Hepatocyte (in vitro differentiated cells): ENCODE measurements at places on chromosomes 11 and 22. TPM values are rescaled to one million over a fixed set of nuclear protein-coding genes. Genes with fewer than 3 reads are reported as not detected.
A peak's percentile ranks its signal among the peaks of the same experiment; 100 is the strongest.

The IL18 gene
- total RNA-seq = 9.4 and 10.3 TPM in 2 replicates

The IRAG1 gene
- 5.7 and 7.1 TPM in 2 replicates for total RNA-seq

The TFIP11 gene
- total RNA-seq = 16.1 and 19.6 TPM in 2 replicates

The MS4A4A gene
- total RNA-seq = 1.8 and 5.3 TPM in 2 replicates

The MMP12 gene
- total RNA-seq = 0.57 and 0.96 TPM in 2 replicates

The MS4A12 gene
- not detected in 2 replicates for total RNA-seq

The UPK2 gene
- total RNA-seq = 2.2 and 3.6 TPM in 2 replicates

The GVQW3 gene
- 2.3 and 6.0 TPM in 2 replicates for total RNA-seq

The NOX4 gene
- total RNA-seq = 12.7 and 20.7 TPM in 2 replicates

DNA sequence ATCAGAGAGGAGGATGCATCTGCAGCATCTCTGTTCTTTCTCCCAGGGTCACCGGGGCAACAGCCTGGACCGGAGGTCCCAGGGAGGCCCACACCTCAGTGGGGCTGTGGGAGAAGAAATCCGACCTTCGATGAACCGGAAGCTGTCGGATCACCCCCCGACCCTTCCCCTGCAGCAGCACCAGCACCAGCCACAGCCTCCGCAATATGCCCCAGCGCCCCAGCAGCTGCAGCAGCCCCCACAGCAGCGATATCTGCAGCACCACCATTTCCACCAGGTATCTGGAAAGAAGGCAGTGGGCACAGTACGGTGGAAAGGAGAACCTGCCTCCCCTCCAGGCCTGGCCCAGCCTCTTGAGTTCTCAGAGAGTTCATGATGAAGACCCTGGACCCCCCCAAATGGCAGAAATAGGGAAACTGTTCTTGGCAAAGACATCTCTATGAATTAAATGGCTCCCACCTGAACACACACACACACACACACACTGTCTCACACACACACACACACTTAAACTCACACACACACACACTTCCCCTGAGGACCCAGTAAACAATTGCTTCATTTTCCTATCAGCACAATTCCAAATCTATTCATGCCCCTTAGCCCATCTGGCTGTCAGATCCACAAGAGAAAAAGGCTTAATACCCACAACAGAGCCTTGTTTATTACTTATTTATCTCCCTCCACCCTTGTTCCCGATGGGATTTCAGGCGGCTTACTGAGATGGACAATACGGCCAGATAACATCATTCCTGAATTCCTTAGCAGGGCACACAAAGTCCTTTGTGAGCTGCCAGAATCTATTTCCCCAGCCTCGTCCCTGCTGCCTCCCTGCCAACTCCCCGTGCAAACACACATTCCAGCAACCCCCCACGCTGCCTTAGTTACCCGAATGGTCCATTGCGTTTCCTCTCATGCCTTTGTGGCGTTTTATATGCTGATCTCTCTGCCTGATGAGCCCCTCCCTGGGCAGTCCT lies 8.1 kb downstream of the TMA7B start:
- DNase-seq = no peak

DNA sequence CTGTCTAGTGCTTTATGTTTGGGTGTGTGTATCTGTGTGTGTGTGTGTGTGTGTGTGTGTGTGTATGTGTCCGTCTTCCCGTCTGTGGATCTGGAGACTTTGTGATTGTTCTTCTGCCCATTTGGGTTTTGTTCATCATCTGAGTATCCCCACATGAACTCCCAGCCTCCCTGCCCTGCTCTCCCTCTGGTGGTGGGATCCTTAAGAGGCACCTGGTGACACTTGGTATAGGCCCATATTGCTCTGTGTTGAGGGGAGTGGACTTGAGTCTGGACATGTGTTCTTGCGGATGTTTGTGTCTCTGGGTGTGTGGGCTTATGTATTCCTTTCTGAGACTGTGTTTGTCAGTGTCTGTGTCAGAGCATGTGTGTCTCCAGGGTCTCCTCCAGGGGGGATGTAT lies 15.3 kb downstream of the RCOR2 start:
- DNase-seq = no peak

DNA sequence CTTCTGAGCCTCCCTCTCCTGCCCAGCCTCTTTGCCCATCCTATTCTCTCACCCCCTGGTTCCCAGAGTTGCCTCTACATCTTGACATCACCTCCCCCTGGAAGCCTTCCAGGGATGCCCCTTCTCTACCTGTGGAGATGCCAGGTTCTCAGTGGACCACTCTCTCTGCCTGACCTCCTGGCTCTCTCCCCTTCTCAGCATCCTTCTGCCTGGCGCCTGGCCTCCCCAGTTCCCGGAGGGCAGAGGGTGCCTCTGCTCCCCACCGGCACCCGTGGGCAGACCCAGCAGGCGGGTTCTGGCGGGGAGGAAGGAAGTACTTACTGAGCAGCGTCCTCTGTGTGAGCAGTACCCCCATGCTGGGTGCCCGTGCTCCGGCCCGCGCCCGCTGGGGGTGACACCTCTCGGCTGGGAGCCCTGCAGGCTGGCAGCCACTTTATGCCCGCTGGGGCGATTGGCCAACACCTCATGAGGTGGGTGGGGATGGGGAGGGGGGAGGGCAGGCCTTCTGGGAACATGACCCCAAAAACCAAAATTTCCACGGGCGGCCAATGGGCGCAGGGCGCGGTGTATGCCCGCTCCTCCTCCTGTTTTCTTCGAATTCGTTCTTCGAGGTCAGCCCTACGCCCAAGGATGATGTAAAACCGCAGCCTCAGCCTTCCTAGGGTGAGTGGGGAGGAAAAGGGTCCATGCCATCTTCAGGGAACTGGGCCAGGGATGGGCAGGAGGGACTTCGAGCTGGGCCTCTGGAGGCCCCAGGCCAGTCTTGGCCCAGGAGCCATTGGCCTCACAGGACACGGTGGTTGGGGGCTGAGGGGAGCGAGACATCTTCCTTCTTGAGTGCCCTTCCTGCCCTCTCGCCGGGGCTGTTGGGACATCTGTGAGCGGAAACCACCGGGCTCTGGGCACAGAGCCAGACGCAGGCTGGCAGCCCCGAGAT lies at the start of gene OSM:
Gene OSM (minus strand): TSS at position 407 of the 937 bp plus-strand sequence. CDS start 52 bp downstream, at position 355.
- no peak for DNase-seq

GRCh38 chr11:118572981-118573550 lies 857 bp downstream of the ARCN1 start:
- DNase-seq = peak; percentile 56

- DNase-seq = no peak
These were observed 135.8 kb downstream of the TEAD1 start for GRCh38 chr11:12809864-12810567.

DNA sequence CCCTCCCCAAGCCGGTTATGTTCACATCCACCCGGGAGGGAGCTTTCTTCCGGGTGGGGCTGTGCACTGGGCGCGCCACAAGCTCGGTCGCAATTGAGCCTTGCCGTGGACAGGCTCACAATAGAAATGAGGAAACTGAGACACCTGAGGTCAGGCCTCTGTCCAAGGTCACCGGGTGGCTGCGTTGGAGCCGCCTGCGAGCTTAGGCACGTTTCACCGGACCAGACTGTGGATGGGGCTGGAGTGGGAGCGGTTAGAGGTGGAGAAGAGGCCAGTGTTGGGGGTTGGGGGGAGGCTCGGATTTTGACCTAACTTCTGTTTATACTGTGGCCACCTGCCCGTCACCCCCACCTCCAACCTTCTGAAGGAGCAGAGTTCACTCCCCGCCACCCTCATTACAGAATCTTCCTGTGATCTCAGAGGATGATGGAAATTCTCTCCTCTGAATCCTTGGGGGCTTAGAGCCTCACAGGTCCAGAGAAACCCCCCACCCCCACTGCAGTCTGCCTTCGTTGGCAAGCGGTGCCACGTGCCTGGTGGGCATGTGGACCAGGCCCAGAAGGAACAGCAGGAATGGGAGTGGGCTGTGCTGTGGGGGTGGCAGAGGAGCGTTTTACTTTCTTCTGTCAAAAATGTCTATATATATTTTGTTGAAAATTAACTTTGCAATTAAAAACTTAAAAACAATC lies 631 bp upstream of the NPTXR start:
- DNase-seq = peak; percentile 46

DNA sequence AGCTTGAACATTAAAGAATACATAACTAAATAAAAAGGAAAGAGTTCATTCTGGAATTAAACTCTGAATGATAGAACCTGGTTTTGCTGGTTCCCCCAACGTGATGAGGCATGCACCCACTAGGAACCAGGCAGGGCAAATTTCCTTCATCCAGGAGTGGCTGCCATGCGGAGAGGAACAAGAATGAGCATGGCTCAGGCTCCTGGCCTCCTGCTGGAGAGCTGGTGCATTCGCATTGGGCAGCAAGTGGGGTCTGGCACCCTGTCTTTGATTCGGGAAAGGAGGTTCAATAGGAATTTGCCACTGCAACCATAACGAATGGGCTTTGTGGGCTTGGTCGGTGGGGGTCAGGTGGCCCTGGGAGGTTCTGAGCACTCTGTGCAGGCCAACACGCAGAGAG lies 169.8 kb upstream of the TENM4 start:
- no peak for DNase-seq

- DNase-seq = peak; percentile 78
These were observed 148.4 kb downstream of the ME3 start for GRCh38 chr11:86523738-86524619.

DNA sequence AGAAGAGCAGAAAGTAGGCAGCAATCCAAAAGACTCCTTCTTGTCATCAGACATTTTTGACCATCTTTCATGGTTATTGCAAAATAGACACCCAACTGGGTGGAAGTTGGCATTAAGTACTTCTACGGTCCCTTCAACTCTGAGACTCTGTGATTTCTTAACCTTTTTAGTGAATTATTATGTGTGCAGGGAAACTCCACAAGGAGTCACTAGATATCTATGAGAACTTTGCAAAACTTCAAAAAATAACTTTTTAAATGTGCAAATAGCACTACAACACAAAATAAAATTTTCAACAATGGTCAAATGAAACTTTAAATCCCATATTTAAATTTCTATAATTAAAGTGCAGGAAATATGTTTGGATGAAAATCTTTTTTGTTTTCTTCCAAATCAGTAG lies 88.7 kb downstream of the SLC17A6 start:
- DNase-seq = no peak

DNA sequence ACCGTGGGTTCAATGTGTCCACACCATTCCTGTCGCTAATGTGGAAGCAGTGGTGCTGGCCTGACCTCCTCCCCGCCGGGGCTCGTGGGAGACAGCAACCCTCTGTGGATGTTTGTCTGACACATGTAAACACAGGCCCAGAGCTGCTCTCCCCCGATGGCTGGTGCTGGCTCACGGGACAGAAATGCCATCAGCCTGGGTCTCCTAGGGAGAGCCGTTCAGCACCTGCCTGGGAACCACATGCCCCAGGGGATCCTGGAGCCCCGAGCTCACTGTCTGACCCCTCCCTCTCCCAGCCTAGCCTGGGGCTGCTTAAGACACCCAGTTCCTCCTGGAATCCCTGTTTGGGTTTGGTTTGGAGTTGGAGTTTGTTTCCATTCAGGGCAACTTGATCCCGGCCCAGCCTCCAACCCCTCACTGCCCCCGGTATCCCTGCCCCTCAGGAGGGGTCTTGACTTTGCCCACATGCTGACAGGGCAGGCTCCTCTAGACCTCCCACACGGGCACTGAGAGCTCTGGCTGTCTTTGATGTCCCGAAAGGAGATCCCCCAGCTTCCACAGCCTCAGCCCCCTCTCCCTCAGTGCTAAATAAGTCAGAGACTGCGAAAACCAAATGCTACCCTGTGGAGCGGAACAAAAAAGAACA lies 50.9 kb upstream of the WNT11 start:
- no peak for DNase-seq

DNA sequence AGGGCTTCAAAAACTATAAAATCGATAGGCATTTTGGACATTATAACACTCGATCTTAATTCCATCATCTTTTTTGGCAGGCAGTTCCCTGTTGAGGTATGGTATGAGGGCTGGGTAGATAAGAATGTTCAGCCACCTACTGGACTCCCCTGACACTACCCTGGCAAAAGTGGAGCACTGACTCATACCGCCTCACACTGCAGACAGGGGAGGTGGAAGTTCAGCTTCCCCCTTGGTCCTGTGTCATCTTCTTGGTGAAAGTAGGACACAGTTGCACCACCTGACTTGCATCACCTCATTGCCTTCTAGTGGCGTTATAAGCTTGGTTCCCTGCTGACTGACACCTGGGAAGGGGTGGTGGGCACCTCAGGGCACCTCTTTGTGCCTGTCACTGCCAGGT lies 30.4 kb downstream of the PAAF1 start:
- DNase-seq = no peak

GRCh38 chr11:35566181-35566580 lies 40.8 kb upstream of the PAMR1 start:
- no peak for DNase-seq

DNA sequence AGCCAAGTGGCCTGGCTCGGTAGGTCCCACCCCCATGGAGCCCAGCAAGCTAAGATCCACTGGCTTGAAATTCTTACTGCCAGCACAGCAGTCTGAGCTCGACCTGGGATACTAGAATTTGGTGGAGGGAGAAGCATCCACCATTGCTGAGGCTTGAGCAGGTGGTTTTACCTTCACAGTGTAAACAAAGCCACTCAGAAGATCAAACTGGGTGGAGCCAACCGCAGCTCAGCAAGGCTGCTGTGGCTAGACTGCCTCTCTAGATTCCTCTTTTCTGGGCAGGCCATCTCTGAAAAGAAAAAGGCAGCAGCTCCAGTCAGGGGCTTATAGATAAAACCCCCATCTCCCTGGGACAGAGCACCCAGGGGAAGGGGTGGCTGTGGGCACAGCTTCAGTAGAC lies 22.3 kb upstream of the OR5B21 start:
- DNase-seq = no peak

- DNase-seq = no peak
These were observed 2.6 kb upstream of the LTO1 start for GRCh38 chr11:69677749-69678148.

DNA sequence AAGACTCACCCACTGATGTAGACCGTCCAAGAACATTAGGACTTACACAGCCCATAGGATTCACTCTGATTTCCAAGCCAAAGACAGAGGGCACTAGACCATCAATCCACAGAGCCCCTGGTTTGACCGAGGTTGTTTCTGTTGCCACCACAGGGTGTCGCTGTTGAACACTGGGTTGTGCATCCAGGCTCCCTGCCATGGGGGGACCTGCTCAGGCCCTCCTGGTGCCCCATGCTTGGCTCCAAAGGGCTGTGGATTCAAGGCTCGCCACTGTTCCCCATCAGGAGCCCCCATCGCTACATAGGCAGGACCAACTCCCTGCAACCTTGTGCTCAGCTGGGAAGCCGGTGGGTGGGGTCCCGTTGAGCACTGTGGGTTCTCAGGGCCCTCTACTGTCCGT lies 128.0 kb upstream of the ANO1 start:
- DNase-seq = peak; percentile 44

DNA sequence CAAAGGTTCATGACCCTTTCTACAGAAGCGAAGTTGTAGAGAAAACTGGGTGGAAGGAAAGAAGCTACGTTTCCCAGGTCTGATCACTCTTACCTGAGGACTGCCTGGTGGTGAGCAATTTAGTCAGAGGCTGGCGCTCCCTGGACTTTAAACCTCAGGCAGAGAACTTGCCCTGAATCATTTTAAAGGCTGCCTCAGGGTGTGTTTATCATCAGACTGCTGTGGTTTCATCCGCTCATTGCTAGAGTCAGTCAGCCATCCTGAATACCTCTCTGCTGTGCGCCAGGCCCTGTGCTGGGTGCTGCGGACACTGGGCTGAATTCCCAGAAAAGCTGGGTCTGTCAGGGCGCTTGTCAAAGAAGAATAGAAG lies 2.7 kb downstream of the DTX4 start:
- DNase-seq = peak; percentile 78

- DNase-seq = no peak
These were observed 17.3 kb downstream of the TSPAN18 start for GRCh38 chr11:44743959-44744557.

- DNase-seq = no peak
These were observed 267.6 kb downstream of the KIRREL3 start for GRCh38 chr11:126732981-126733380.
